ENCODE measurements at places on chromosomes 6 and 20. TPM values are rescaled to one million over a fixed set of nuclear protein-coding genes. Genes with fewer than 3 reads are reported as not detected.

DNA sequence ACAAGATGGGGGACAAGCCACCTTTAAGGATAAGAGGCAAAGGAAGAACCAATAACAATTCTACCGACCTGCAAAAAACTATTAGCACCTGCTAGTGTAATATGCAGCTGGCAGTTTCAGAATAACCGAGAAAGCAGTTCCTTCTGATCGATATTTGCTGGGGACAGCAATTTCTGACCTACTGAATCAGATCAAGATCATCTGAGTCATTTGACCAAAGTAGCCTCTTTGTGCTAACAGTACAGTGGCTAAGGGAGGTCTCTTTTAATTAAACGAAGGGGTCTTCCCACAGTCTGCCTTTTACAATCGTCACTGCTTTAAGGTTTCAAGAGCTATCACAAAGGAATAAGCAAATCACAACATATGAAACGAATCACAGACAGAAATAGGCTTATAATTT lies 318.9 kb downstream of the BTBD9 start:
- H3K4me1 ChIP-seq: no peaks in the 10 kb centered on the region
- H3K27me3 ChIP-seq: no peaks in the 10 kb centered on the region
- no peaks in the 10 kb centered on the region for H3K36me3 ChIP-seq
- H3K4me3 ChIP-seq: no peak overlapping the region
- H3K27ac ChIP-seq: no peak overlapping the region

DNA sequence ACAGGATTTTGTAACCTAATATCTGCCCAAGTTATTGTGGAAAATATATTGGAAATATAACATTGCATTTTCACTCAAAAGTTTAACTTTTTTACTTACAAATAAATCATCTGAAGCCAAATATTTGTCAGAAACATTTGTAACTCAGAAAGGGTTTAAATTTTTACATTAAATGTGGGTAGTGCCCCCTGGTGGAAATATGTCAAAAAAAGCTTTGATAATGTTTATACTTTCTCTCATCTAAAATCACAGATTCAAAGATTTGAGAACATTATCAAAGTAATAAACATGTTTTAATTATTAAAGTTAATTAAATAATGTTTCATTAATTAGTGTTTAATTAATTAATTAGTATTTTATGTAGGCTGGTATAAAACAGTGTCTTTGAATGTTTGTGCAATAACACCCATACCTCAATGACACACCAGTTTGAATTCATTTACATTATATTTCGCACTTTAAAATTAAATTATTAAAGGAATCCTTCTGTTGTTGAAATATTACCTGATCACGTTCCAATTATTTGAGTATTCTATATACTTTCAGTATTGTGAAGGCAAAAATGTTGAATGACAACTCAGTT lies 320.1 kb upstream of the FKBP1C start:
- no peaks in the 10 kb centered on the region for H3K27me3 ChIP-seq
- no peaks in the 10 kb centered on the region for H3K4me1 ChIP-seq
- no peak overlapping the region for H3K4me3 ChIP-seq
- no peak for DNase-seq
- H3K36me3 ChIP-seq: no peaks in the 10 kb centered on the region
- H3K27ac ChIP-seq: no peak overlapping the region

- no peaks in the 10 kb centered on the region for H3K27me3 ChIP-seq
- no peaks in the 10 kb centered on the region for H3K36me3 ChIP-seq
- DNase-seq: peak; percentile 4
- H3K4me1 ChIP-seq: no peaks in the 10 kb centered on the region
- H3K27ac ChIP-seq: no peak overlapping the region
These were observed 32.6 kb downstream of the BMP6 start for GRCh38 chr6:7758456-7758855.

APCDD1L gene
- not detected for total RNA-seq

MAN1A1 gene
- 136 TPM for total RNA-seq
